ENCODE measurements at places on chromosomes 6 and 20. TPM values are rescaled to one million over a fixed set of nuclear protein-coding genes. Genes with fewer than 3 reads are reported as not detected.

Gene KHDRBS2
- total RNA-seq = not detected

DNA sequence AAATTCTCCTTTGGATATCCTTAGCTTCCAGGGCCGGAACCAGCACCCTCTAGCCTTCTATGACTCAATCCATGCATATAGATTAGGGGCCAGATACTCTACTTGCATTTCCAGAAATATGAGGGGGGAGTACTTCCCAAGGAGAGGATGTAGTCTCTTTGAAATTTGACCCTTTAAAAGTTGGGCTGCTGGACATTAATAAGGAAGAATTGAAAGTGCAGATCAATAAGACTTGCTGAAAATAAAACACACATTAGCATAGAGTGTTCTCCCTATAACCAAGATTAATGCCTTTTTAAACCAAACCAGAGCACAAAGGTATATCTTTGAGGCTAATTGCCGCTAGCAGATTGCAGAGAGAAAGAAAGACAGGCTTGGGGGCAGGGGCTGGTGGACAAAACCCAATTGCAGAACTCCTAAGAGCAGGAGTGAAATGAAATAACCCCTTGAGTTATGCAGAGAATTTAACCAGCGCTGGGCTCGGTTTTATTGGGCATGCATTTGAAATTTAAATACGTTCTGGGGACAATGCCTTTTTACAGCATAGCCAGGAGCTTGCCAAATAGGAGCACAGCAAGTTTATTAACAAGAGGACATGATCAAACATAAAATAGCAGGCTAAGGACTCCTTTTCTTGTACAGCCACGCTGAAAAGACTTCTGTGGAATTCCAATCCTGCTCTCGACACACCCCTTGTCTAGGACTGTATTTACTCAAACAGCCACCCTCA is 108.2 kb upstream of the SALL4 start:
- no peak for ATAC-seq

DNA sequence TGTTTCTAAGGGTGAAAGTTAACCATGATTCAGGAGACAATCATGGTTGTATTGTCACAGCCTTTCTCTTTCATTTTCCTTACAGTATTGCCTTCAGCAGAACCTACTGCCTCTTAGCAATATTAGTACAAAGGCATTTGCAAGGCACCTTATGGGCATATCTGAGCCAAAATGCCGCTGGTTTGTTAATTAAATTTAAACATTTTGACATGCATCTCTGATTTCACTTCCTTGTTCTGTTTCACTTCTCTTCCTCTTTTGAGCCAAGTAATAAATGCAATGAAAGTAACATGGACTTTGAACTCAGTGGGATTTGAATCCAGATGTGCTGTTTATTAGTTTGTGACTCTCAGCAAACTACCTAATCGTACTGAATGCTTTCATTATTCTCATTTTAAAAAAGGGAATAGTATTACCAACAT is 467.4 kb upstream of the CITED2 start:
- ATAC-seq = no peak

DNA sequence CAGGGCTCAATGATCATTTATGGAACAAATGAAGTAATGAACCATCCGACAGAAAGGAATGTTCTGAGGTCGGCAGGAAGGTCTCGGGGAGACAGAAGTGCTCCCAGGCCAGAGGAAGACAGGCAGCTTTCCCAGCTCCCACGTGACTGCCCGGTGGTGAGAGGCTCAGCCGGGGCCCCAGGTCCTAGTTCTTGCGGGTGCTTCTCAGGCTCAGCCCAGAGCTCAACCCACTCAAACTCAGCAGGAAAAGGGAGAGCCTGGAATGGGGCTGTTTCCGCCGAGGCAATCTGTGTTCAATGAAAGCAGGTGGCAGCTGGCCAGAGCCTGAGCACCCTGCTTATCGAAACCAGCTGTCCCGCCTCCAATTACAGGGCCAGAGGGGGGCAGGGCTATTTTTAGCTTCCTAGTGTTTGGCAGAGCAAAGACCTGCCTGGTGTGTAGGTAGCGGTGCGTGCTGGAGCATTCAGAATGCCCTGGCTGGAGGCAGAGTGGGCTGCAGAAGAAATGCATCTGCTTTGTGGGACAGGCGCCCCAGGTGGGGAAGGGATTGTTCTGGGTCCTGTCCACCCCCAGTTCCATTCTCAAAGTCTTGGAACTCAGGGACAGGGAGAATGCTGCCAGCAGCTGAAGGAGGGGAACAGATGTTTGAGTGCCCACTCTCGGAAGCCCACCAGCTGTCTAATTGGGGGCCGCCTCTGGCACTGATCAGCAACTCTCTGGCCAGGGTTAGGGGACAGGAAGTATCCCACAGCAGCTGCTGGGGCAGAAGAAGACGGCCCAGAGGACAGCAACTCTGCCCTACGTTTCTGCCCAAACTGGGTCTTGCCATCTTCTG is 145.1 kb downstream of the PREX1 start:
- no peak for ATAC-seq

DNA sequence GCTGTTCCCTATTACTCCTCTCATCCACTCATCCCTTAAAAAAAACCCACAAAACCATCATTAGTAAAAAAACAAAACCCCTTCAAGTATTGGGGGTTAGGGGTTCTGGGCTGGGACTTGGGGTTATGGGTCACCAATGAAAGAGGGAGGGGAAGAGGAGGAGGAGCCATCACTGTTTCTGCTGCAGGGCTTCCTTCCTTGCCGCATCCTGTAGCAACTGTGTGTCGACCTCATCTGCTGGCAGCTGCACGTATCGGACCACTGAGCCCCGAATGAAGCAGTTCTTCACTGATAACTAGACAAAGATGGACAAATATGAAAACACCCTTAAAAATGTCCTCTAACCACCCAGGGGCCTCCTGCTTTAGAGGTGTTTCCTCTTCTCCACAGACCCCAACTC is 2.0 kb upstream of the VARS1 start:
- ATAC-seq = no peak

Gene NRSN2
- 5.2 TPM for total RNA-seq

GRCh38 chr20:40775561-40776146 is 86.6 kb upstream of the MAFB start:
- ATAC-seq = no peak

- ATAC-seq = no peak
Measured at GRCh38 chr6:134249759-134250602, 67.9 kb downstream of the SGK1 start.

DNA sequence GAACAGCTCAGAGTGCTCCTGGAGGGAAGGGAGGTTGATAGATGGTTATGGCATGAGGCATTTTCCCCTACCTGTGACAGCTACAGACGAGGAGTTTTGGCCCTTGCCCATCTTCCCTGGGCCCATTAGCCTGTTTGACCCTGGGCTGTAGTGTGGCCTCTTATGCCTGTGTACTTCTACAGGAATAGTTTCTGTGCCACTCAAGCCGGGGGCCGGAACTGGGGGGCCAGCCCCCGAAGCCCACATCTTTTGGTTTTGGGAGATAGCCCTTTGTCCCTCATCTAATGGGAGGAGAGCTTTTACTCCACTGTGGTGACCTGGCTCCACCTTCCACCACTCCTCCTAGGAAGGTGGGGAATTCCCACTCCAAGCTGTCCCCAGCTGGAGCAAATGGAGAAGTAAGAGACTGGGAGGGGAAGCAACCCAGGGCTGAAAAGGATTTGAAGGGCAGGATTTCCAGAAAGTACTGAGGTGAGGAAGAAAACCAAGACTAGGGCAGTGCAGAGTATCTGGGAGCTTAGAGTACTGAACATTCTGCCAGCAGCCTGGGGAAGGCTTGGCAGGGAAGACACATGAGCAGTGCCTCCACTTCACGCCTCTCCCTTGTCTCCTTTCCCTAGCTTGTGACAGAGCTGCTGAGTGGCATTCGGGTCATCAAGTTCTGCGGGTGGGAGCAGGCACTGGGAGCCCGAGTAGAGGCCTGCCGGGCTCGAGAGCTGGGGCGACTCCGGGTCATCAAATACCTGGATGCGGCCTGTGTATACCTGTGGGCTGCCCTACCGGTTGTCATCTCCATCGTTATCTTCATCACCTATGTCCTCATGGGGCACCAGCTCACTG is 6.9 kb downstream of the ABCC10 start:
- no peak for ATAC-seq

Gene FAM184A
- 10.6 TPM for total RNA-seq

Gene ADGRB3
- total RNA-seq = 0.05 TPM

DNA sequence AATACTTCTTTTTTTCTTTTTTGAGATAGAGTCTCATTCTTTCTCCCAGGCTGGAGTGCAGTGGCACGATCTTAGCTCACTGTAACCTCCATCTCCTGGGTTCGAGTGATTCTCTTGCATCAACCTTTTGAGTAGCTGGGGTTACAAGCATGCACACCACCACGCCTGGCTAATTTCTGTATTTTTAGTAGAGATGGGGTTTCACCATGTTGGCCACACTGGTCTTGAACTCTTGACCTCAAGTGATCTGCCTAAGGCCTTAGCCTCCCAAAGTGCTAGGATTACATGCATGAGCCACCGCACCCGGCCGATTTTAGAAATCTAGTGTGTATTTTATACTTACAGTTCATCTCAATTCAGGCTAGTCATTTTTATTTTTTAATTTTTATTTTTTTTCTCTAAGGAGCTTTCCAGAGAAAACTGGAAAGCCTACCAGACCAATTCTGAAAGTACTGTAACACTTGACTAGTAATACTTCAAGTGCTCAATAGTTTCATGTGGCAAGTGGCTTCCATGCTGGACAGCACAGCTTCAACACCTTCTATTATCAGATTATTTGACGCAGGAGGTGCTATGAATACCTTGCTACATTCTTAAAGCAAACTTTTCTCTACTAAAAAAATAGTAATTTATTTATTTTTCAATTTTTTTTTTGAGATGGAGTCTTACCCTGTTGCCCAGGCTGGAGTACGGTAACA is 25.0 kb downstream of the POLR1C start:
- no peak for ATAC-seq

Gene OR2H2
- not detected for total RNA-seq

Gene EYS
- not detected for total RNA-seq

Gene PTPRK
- 7.6 TPM for total RNA-seq

DNA sequence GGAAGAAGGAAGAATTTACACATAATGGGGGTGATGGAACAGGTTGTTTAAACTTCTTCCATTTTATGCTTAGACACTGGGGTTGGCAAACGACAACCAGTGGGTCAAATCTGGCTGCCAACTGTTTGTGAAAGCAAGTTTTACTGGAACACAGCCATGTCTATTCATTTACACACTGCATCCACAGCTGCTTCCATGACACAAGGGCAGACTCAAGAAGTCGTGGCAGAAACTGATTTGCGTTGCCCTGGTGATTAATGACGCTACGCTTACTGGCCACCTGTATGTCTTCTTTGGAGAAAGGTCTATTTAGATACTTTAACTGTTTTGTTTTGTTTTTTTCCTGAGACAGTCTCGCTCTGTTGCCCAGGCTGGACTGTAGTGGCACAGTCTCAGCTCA is 19.0 kb downstream of the CTCFL start:
- ATAC-seq = no peak

Gene LHFPL5
- total RNA-seq = 0.21 TPM

DNA sequence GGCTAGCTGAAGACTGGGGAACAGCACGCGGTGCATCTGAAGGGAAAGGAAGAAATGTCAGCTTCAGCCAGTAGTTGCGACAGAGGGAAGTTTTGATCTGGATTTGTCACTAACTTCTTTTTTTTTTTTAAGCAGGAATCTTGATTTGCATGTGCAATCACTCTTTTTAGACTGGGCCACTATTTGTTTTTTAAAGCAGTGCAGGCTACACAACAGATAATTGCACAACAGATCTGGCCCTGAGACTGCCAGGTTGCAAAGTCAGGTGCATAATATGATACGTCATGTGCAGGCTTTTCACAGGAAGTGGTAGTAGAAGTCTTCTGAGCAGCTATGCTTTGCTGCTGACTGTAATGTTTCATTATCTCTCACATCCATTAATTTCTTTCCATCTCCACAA is 13.5 kb downstream of the PFDN4 start:
- peak; percentile 94 for ATAC-seq

Gene MEP1A
- total RNA-seq = not detected

Data from activated T-helper 17 cell treated with anti-CD3 and anti-CD28 coated beads, Interleukin-2, amount 50 U/mL, for 72 hours (primary cell).